ENCODE measurements at places on chromosomes 16 and 17.

DNA sequence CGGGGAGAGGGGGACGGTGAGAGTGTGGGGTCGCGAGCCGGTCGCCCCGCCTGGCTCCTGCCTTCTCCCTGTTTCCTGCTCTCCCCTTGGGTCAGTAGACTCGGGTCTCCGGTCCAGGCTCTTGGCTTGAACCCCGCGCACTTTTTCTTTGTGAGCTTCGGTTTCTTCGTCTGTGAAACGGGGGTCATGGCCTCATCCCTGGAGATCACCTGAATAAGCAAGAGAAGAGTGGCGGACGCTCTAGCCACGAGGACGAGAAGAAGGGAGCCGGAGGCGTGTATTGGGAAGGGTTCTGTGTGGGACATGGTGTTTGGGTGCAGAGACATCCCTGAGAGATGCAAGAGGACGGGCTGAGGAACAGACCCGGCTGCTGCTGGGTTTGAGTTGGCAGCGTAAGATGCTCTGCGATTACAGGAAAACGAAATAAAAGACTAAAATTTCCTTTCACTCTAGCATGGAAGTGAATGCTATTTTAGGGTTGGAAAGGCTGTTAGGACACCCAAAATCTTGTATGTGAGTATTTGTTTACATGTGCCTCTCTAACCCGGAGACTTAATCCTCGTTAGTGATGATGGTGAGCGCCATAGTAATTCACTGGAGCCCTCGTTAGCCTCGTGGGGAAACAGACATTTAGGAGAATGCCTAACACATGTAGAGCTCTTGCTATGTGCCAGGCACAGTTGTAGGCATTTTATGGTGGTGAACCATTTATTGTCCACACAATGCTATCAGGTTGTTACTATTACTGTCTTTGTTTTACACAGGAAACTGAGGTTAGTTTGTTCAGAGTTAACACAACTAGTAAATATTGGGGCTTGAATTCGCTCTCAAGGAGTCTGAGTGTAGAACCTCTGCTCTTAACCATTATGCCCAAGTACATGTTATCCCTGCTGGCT lies 646 bp downstream of the KIF22 start:
- DNase-seq, result no peak

- no peak for DNase-seq
Measured at GRCh38 chr17:51028176-51028863, 92.3 kb downstream of the SPAG9 start.

DNA sequence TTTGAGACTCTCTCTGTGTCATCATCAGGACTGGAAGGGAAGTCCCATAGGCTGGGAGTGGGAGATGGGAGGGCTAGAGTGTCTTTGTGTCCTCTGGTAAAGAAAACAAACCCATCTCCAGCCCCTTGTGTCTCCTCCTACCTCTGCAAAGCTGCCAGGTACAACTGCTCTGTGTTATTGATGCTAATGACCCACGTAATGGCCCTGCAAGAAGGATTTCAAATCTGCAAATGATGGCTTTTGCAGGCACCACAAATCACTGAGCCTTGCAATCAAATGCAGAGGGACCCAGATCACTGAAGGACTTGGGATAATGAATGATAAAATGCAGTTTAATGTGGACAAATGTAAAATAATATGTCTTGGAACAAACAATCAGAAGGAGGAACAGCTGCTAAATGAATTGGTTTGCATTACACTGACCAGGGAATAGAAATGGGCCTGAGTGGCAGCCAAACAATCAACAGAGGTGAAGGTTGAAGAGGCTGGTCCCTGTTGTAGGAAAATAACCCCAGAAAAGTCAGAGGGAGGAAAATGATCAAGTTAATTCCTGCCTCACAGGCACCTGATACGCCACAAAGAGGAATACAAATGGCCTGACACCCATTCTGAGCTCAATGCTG lies 425.1 kb downstream of the UTP18 start:
- no peak for DNase-seq

DNA sequence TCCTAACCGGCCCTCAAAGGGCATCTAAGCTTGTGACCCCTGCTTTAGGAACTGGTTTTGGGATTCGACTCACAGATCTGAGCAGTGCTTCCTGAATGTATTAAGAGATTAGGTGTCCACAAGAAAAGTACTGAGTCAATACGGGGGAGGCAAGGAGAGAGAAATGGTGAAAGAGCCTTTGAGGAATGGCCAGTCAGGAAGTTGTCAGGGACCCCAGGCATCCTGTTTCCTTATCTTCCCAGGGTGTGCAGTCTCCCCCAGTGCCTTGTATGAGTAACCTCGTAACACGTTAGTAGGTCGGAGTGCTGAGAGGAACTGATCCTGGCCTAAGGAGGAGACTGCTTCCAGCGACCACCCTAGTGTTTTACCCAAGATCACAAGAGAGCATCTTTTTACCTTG lies 16.4 kb upstream of the TMED6 start:
- DNase-seq, result no peak

GRCh38 chr17:65711671-65712276 lies 150.3 kb upstream of the AXIN2 start:
- DNase-seq, result no peak

- DNase-seq, result no peak
Measured at GRCh38 chr16:53055541-53056391, 975 bp downstream of the CHD9 start.

GRCh38 chr16:79122343-79122742 lies 478.2 kb downstream of the MAF start:
- DNase-seq, result no peak
